T follicular helper cell (primary cell): ENCODE measurements at places on chromosomes 12 and 14.

GRCh38 chr12:65899241-65899640, 75.0 kb downstream of the HMGA2 start:
- no peak for DNase-seq

DNA sequence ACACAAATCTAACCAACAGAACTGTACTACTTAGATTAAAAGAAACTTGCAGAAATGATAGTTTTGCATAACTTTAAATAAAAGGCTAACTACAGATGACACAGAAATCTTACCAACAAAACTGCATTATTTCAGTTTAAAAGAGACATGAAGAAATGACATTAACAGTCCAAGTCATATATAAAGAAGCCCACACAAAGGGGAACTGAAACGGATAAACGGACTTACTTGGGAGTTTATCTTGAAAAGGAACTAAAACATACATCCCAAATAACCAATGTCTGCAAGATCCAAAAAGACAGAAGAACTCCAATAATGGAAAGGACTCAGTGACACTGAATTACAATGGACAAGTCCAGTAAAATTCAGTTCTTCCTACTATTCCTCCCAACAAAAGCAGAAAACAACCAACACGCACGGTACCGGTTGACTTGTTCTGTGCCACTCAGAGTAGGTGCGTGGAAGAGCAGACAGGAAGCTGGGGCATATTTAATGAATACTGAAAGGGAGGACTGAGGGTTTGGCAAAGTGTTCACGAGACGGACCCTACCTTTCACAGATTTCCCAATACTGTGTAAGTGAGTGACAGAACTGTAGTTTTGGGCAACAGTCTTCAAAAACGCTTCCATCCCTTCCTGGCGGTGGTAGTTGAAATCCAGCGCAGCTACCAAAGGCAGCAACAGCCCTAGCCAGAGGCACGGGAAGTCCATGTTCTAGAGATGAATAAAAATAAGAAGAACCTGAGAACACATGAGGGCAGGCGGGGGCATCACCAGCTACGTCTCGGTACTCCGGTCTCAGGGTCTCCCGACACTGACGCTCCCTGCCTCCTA, 627 bp downstream of the CPM start:
- no peak for DNase-seq

- no peak for DNase-seq
Measured at GRCh38 chr14:98908050-98908449, 363.9 kb downstream of the BCL11B start.

DNA sequence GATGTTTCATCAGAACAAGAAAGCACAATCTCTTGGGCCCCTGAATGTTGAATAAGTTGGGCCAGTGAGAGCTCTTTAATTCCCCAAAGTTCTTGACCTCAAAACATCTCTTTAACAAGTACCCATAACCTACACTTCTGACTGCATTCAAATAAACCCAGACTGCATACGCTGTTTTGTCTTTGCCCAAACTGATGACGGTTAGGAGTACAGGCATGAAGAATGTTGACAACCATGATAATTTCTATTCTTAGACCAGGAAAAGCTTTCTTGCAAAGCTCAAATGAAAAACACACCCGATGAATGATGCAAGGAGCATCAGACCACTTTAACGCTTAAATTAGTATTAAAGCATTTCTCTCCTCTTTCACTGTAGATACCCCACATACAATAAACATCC, 11.7 kb upstream of the RAB3IP start:
- no peak for DNase-seq

GRCh38 chr14:65872536-65872935, 460.0 kb downstream of the FUT8 start:
- no peak for DNase-seq

GRCh38 chr12:32669584-32669983, 9.5 kb upstream of the DNM1L start:
- DNase-seq: no peak

GRCh38 chr12:54680374-54680773, 32.2 kb upstream of the DCD start:
- DNase-seq: peak; percentile 6

GRCh38 chr12:56080556-56081138, 682 bp downstream of the ERBB3 start:
- DNase-seq: no peak

GRCh38 chr12:20383612-20384011, 15.3 kb downstream of the PDE3A start:
- no peak for DNase-seq

GRCh38 chr14:102694530-102695166, 82.6 kb upstream of the TRAF3 start:
- peak; percentile 32 for DNase-seq

- DNase-seq: no peak
Measured at GRCh38 chr12:64064240-64064639, 157.9 kb downstream of the KICS2 start.

- DNase-seq: no peak
Measured at GRCh38 chr12:115574826-115575225, 702.7 kb downstream of the MED13L start.

DNA sequence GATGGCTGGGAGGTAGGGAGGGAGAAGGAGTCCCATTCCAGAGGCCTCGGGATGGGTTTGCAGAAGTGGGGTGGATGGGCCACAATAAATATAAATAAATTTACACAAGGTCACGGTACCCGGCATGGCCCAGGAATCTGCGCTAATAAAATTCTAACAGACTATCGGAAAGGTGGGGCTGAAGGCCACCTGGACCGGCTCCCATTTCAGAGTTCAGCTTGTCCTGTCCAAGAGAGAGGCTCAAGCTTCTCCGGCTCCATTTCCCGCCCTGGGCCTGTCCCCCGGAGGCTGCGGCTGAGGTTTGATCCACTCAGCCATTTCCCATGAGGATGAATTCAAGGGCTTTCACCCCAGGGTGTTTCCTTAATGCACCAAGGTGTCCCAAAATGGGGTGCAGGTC, 30.2 kb downstream of the FOXN4 start:
- no peak for DNase-seq

DNA sequence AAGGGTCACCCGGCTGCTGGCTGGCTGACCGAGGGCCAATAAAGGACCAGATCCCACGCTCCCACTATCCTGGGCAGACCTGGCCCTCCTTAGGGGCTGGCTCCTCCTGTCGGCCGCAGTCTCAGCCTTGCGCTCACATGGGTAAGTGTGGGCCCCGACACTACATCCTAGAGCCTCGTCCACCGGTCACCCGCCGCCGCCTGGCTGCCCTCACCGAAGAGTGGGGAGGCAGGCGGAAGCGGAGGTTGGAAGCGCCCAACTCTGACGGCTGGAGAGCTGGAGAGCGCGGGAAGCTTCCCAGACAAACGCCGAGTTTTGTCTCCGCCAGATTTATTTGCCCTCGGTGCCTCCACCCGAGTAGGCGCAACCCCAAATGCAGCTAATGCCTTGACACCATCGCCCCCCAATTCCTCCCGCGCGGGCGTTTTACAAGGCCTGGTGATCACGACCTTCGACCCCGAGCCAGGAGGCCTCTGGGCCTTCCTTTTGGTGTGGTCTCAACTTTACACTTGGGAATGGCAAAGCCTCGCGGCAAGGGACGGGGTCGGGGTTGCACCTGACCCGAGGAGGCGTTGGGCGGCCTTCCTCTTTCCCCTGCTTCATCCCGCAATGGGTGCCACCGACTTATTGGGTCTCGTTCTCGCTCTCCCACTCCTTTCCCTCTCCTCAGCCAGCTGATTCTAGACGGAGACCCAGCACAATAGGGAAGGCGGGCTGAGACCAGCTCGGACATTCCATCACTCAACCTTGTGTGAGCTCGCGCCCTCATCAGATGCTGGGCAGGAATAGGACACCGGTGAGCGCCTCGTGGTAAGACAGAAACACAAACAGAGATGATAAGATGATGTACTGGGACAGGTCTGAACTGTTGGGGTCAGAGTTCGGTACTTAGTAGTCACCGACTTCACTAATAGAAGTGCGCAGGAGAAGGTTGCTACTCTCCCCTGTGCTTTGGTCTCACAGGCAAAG, 78.3 kb upstream of the ANO4 start:
- no peak for DNase-seq

DNA sequence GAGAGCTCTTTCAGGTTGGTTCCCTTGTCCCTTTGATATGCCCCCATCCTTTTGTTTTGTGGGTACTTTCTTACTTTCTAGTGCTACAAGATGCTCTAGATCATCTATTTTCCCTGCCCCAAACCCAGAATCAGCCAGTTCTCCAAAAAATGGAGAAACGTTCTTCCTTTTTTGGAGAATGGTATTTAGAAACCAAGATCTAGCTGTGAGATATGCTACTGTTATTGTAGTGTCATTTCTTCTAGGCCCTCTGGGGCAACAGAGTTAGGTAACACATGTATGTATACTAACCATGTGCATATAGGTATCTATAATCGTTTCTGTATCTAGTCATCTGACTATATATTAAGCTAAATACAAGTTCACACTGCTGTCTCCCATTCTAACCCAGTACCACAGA, 6.9 kb upstream of the IGFBP6 start:
- DNase-seq: no peak

DNA sequence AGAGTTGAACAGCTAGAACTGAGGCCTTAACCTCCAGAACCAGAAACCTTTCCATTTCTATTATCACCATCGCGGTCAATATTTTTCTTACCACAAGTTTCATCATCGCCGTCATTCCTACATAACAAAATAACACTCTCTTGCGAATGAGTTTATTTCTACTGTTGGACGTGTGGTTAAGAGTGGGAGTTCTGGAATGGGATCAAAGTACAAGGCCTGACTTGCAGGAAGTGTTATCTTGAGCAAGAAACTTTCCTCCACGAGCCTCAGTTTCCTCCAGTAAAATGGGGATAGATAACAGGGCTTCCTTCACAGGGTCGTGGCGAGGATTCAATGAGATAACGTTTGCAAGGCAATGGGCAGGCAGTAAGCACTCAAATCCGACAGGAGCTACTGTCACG, 652 bp downstream of the SART3 start:
- DNase-seq: no peak

GRCh38 chr12:24750263-24750662, 198.6 kb downstream of the BCAT1 start:
- DNase-seq: no peak

DNA sequence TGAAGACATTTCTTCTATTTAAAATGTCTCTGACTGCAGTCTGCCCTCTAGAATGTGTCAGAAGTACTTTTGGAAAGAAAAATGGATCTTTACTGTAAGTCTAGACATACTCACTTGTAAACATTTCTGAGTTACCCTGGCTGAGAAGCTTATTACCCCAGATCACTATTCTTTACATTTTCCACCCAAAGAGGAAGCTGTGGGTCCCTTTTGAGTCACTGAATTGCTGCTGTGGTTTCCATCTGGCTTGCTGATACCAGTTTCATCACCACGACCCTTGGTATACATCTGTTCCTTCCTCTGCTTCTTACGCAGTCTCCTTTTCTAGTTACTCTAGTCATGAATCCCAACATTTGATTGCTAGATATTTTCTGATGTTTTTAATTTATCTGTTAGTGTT, 20.2 kb upstream of the CLEC4D start:
- DNase-seq: no peak

DNA sequence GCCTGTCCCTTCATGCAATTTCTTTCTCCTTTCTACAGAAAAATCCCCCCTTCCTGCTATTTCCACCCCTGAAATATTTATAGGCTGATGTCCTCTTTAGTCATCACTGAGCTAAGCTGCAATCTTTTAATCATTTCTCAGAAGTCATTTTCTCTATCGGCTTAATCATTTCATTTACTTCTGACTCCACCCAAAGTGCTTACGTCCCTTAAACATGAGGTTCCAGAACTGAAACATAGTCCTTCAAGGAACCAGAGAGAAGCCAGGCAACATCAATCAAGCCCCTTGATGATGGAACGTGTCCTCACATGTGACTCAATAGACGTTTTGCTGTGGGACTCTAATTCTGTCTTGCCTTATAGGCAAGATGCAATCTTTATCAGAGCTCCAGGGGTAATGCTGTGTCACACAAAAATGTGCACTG, 148.7 kb upstream of the KRR1 start:
- DNase-seq: no peak

DNA sequence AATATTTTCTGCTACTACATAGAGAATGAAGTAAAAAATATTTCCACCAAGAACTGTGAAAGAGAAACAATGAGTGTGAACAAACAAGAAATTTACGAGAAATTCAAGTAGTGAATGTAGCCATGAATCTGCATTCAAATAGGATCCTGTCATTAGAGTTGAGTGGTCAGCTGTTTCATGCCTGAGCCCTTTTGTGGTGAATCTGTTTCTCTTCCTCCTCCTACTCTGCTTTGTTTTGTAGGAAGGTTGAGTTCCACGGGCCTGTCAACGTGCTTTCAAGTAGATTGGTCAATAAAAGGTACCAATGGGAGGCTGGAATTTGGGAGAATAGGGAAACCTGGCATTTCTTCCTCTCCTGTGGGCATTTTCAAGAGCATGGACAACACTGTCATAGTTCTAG, 1749.6 kb upstream of the FLRT2 start:
- no peak for DNase-seq

DNA sequence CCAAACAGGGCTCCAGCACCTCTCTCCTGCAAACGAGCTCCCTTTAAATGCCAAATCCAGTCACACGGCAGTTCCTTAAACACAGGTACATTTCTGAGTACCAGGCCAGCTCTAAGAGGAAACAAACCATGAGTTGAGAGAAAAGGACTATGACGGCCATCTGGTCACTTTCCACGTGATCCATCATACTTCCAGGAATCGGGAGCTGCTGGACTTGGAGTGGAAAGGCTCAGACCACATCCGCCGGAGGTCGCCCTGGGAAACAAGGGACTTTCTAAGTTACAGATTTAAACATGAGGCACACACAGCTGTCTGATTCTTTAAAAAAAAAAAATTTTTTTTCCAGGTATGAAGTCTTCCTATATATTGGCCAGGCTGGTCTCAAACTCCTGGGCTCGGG, 39.2 kb downstream of the ACADS start:
- DNase-seq: no peak

GRCh38 chr12:85621041-85621440, 215.2 kb downstream of the RASSF9 start:
- DNase-seq: no peak

DNA sequence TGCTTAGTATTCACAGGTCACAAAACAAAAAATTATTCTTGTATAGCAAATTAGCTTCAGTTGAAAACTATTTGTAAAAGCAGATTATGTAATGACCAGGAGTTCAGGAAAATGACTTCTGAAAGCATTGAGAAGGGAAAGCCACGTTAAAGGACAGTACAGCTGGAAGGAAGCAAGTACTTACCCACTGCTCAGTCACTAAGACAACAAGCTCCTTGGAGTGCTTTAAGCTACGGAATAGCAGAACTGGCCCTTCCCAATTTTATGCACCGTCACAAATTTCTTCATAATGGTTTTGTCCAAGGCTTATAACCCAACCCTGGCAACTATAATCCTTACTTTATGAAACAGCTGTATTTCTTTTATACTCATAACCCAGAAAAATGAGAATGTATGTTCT, 13.0 kb upstream of the SNAPC1 start:
- no peak for DNase-seq

- DNase-seq: no peak
Measured at GRCh38 chr12:79298506-79298905, 392.3 kb downstream of the PAWR start.

GRCh38 chr12:14065616-14066015, 84.2 kb upstream of the GRIN2B start:
- DNase-seq: no peak

GRCh38 chr12:38875586-38876228, 29.7 kb downstream of the CPNE8 start:
- no peak for DNase-seq
